ENCODE measurements at places on chromosomes 1 and 21.

GRCh38 chr1:227774051-227774731 lies 39.0 kb downstream of the SNAP47 start:
- no peak for DNase-seq

- DNase-seq, result no peak
These were observed 78.7 kb downstream of the FGGY start for GRCh38 chr1:59375321-59376220.

GRCh38 chr21:36641886-36642285 lies 57.0 kb upstream of the SIM2 start:
- no peak for DNase-seq

- DNase-seq, result peak; percentile 6
These were observed 1.9 kb downstream of the S100A11 start for GRCh38 chr1:152034654-152035538.

DNA sequence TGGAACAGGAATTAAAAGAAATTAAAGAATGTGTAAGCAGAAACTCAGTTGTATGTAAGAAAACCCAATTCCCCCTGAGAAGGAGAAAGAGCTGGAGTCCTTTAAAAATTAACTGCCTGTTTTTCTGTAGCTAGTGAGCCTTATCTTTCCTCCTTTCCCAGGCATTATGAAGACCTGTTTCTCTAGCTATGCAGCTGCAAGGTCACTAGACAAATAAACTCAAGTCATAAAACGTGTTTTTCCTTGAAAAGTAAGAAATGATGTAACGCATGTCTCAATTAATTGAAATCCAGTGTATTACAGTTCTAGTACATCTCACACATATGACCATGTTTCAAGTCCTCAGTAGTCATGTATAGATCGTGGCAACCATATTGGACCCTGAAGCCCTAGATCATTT lies 5.3 kb downstream of the S100A12 start:
- no peak for DNase-seq

GRCh38 chr1:223244366-223245103 lies 101.5 kb upstream of the TLR5 start:
- DNase-seq, result no peak

DNA sequence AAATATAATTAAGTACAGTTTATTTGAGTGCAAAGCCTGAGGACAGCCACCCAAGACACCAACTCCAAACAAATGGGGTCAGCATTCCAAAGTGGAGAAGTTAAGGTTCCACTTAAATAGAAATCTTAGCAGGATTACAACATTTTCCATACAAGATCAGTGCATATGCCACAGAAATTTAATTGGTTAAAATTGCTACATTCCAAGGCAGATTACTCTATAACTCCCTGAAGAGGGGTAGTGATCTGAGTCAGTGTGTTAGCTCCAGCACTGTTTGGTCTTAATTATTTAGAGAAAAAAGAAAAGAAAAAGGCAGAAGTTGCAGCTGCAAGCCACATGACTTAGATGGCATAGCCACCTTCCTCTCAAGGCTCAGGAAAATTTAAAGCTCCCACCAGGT lies 297.5 kb downstream of the HHIPL2 start:
- no peak for DNase-seq

GRCh38 chr1:101431956-101432510 lies 195.2 kb downstream of the S1PR1 start:
- no peak for DNase-seq

DNA sequence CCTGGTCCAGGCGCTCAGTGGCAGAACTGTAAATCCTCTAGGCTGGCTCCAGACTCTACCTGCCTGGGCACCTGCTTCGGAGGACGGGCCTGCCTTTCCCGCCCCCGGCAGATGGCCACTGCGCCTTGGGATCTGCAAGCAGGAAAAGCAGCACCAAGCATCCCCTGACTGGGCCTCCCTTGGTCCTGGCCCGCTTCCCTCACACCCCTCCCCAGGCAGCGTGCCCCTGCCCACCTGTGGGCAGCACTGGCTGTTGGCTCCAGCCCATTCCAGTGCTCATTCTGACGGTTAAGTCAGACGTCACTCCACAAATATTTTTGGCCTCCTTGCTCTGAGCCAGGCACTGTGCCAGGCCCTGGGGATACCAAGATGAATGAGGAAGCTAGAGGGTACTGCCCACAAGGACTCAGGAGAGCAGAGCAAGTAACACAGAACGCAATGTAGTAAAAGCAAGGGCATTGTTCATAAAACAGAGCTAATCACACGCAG lies 22.0 kb upstream of the BLACAT1 start:
- no peak for DNase-seq

- DNase-seq, result no peak
These were observed 5.7 kb upstream of the SOAT1 start for GRCh38 chr1:179287946-179288345.

GRCh38 chr1:93079685-93080141 lies 630 bp downstream of the MTF2 start:
- no peak for DNase-seq

DNA sequence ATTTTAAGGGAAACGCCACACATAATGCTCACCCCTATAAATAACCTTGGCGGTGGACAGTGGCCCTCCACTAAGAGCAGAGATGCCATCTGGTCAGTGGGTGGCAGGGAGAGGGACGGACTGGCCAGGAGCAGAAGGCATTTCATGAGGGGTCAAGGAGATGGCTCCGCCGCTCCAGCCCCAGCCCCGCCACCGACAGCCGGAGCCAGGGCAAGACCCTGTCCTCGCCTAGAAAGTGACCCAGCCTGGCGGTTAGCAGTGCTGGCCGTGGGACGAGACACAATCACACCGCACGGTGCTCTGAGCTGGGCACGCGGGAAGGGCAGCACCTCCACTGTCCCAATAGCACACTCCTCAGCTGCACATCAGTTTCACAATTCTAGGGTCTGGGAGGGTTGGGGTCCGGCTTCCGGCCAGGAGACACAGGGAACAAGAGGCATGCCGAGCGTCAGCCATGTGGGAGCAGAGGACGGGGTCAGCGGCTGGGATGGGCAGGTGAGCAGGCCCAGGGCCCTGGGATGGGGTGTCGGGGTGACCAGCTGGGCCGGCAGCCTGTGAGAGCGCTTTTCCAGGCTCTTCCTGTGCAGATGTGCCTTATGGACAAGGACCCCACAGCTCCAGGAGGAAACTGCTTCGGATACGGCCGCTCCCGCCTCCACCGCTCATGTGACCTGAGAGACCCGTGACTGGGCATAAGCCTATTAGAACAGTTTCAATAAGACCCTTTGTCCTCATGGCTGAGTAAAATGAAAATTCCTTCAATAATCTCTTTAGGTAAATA lies 5.7 kb downstream of the SLC19A1 start:
- DNase-seq, result no peak

- DNase-seq, result no peak
These were observed at the start of gene IFNGR2 for GRCh38 chr21:33403128-33403785. IFNGR2 (plus strand) TSS chr21:33403413; CDS start chr21:33403544, 131 bp downstream.

GRCh38 chr1:26790551-26790953 lies 2.8 kb downstream of the PIGV start:
- DNase-seq, result no peak

- no peak for DNase-seq
These were observed 109.8 kb downstream of the USP25 start for GRCh38 chr21:15839601-15840000.

- DNase-seq, result no peak
These were observed 264.9 kb downstream of the DYRK1A start for GRCh38 chr21:37631319-37632117.

GRCh38 chr1:30242168-30242567 lies 481.2 kb downstream of the MATN1 start:
- no peak for DNase-seq

GRCh38 chr1:119816407-119816806 lies 5.1 kb upstream of the REG4 start:
- DNase-seq, result no peak

DNA sequence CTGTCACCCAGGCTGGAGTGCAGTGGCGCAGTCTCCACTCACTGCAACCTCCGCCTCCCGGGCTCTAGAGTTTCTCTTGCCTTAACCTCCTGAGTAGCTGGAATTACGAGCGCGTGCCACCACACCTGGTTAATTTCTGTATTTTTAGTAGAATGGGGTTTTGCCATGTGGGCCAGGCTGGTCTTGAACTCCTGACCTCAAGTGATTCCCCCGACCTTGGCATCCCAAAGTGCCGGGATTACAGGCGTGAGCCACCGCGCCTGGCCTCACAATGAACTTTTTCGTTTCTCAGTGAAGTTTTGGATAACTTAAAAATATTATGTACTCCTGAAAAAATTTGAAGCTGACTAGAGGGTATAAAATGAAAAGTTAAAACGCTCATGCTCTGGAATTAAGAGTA lies 59.5 kb downstream of the TBCE start:
- no peak for DNase-seq

DNA sequence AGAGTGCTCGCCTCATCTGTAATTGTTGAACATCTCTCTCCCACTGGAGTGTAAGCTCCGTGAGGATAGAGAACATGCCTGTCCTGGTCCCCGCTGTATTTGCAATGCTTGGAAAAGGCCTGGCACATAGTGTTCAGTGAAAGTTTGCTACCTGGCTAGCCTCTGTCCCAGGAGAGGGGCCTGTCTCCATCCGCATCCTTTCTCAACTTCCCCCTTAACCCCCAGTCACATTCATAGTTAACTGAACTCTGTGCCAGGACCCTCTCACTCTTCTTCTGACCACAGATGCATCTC lies 15.2 kb downstream of the SPOCD1 start:
- no peak for DNase-seq

DNA sequence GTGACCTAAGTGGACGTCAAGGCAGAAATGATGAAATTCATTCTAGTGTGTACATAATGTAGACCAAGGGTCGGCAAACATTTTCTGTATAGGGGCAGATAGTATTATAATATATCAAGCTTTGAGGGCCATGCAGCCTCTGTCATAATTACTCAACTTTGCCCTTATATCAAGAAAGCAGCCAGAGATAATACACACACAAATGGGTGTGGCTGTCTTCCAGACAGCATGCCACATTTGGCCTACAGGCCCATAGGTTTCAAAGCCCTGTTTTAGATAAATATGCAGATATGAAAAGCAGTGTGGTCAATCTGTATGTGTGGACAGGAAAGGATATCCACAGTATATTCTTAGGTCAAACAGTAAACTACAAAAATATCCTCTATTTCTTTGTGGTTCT lies 320.1 kb upstream of the FMN2 start:
- DNase-seq, result no peak

GRCh38 chr1:54754486-54755285 lies 9.6 kb downstream of the PARS2 start:
- no peak for DNase-seq

DNA sequence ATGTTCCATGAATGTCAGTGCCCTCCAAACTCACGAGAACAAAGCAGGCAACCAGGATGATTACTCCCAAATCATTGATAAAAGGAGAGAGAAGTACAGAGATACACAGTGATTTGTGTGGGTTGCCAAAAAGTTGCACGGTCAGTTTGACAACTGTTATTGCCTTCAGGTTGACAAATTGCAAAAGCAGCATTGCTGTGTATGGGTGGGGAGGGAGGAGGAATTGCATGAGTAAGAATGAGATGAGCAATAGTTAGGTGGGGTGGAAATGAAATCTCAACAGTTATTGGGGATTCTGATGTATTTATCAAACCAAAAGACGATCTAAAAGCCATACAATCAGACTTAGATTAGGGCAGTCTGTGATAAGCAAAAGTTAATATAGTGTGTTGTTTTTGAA lies 93.7 kb downstream of the NTMT2 start:
- DNase-seq, result no peak

DNA sequence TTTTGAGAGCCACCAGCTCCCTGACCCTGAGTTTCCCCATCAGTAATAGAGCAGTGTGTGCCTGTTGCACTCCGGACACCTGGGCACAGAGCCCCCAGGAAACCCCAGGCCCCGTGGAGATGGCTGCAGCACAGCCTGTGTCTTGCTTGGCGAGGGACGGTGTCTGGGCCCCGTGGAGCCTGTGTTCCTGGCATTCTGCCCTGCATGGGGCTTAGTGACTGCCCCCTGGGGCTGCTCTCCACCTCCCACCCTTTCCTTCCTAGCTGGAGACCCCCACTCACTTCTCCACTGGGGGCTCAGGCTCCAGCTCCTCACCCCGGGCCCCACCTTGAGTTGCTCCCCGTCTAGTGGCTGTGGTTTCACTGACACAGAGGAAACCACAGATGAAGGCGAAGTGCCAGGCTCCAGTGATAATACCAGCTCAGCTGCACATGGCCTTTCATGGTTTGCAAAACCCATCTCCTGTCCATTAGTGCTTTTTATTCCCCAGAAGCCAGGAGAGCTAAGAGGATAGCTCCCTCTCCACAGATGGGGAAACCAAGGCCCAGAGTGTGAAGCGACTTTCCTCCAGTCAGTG lies 39.4 kb downstream of the DMRTB1 start:
- no peak for DNase-seq

GRCh38 chr21:23601549-23601948 lies 2005.7 kb downstream of the MRPL39 start:
- DNase-seq, result no peak

GRCh38 chr1:19495799-19496526 lies 10.6 kb upstream of the CAPZB start:
- DNase-seq, result no peak

DNA sequence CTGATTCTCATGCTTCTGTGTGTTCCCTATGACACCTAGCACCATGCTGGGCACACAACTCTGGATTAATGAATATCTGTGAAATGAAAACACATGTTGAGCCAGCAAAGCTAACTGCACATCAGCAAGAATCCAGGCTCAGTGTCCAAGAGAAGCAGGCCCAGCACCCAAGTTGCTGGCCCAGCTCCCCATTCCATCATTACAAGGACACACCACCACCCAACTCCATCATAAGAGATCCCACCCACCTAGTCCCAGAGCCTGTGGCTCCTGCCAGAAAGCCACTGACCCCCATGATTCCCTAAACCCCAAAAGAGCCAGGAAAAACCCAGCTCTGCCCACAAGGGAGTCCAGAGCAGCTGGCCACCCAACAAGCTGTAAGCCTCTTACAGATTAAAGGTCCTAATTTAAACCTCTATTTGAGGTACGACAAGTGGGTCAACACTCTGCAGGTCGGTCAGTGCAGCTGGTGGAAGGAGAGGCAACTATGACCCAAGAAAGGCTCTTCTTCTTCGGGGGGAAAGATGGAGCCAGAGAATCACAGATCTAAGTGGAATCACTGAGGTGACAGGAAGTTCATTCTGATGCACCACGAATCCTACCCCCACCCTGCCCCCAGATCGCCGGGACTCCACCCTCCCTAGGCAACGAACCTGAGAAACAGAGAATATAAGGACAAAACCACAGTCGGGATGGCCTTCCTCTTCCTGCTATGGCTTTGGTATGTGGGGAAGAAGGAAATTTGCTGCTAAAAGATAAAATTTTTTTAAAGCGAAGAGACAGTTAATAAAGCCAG lies 58.2 kb downstream of the CD34 start:
- no peak for DNase-seq

- no peak for DNase-seq
These were observed 128.4 kb downstream of the GRIK3 start for GRCh38 chr1:36905941-36906340.

GRCh38 chr1:10537082-10537766 lies 62.5 kb downstream of the PEX14 start:
- no peak for DNase-seq

GRCh38 chr1:199522338-199522737 lies 505.2 kb upstream of the NR5A2 start:
- DNase-seq, result no peak

GRCh38 chr1:94621395-94621794 lies 79.8 kb upstream of the F3 start:
- no peak for DNase-seq

GRCh38 chr1:201884425-201884824 lies 4.3 kb upstream of the SHISA4 start:
- no peak for DNase-seq
